ENCODE measurements at places on chromosomes 5 and 9.

DNA sequence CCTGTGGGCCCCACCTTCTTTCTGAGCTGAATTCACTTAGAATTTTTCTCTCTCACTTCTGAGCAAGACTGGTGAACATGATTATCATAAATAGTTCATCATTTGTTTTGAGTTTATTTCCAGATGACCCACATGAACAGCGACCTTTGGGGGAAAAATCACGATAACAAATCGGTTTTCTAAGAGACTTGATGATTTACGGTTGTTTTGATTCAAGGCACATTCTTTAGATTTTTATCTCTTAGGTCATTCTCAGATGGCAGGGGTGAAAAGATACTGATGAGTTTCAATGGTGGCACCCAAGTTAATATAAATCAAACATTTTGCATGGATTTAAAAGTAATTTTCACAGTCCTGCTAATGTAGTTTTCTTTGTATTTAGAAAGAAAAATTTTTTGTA is 95.1 kb downstream of the DMXL1 start:
- no peak for DNase-seq

DNA sequence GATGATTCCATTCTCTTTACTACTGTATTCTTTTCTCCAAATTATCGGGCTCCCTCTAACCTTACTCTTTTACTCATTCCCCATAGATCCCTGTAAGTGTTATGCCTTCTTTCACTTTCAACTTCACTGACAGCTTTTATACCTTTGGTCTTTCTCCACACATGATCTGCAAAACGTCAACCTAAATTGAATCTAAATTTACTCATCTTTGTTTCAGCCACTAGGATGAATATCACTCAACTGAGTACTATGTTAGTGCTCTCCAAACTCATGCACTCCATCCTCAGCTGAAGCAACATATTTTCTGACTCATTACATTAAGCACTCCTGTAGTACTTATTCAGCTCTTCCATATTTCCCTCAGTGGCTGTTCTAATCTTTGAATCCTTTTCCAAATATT is 133.4 kb downstream of the ADAMTS19 start:
- DNase-seq, result no peak

GRCh38 chr5:112930082-112930344 is 8.0 kb upstream of the REEP5 start:
- no peak for DNase-seq

- no peak for DNase-seq
Observed at GRCh38 chr9:17624571-17624970, 45.7 kb downstream of the SH3GL2 start.

- no peak for DNase-seq
Observed at GRCh38 chr5:149445739-149446369, 66.8 kb upstream of the IL17B start.
